ENCODE measurements at places on chromosomes 4 and X.

DNA sequence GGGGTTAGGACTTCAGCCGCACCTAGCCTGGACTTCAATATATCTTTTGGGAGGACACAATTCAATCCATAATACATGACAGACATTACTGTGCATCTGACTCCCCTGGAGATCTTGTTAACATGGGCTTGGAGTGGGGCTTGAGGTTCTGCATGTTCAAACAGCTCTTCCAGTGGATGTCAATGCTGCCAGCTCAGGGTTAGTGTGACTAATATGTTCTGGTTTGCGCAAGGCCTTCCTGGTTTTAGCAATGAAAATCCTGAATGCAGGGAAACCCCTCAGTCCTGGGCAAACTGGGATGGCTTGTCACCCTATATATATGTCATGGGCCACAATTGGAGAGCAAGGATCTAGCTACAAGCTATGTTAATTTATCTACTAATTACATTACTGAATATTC is 2.7 kb upstream of the TSPAN7 start:
- no peak for DNase-seq

DNA sequence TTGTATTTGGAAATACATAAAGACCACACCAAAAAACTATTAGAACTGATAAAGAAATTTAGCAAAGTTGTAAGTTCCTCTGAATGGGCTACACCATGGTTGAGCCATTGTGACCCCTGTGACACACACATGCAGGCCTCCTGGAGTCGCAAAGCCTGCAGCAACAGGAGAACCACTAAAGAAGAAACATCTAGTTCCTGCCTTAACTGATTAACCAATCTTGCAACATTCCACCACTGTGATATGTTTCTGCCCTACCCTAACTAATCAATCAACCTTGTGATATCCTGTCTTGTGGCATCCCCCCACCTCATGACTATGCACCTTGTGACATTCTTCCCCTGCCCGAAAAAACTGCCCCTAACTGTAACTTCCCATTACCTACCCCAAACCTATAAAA is 401.8 kb downstream of the PRDM5 start:
- no peak for DNase-seq

- DNase-seq = no peak
Measured at GRCh38 chr4:95087657-95088455, 330.1 kb downstream of the BMPR1B start.

- DNase-seq = no peak
Measured at GRCh38 chr4:32890398-32890797, 2170.2 kb downstream of the PCDH7 start.

All from activated T-helper 9 cell treated with anti-CD3 and anti-CD28 coated beads, Interleukin-2, amount 50 U/mL, for 16 hours (primary cell).